ENCODE measurements at places on chromosomes 12 and 14.

DNA sequence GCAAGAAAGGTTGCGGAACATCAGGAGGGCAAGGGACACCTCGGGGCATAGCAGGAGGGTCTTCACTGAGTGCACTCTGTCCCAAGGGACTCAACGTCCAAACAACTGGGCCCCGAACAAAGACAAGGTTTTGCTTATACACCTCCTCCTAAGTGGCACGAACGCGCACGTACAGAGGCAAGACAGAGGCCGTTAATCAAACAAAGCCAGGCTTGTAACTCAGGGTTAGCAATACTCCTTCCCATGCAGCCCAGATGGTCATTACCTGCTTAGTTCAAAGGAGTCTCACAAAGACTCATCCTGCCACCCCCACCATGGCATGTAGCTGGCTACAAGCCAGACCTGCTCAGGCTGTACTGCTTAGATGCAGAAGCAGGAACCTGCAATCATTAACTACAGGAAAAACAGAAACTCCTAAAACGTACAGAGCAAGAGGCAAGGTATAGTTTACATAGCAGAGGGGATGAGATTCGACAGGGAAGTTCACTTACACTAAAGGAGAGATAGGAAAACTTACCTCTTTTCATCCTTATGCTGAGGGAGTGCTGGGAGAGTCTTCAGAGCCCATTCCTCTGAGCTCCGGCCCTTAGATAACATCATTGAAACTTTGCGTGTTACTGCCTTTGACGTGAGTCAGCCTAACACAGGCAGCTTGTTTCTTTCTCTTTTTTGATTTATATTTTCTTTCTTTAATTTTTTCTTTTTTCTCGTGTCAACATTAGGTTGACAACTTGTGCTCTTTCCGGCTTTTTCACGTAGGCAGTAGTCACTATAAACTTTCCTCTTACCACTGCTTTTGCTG is 1319.1 kb downstream of the TMEM121 start:
- no peak for DNase-seq

DNA sequence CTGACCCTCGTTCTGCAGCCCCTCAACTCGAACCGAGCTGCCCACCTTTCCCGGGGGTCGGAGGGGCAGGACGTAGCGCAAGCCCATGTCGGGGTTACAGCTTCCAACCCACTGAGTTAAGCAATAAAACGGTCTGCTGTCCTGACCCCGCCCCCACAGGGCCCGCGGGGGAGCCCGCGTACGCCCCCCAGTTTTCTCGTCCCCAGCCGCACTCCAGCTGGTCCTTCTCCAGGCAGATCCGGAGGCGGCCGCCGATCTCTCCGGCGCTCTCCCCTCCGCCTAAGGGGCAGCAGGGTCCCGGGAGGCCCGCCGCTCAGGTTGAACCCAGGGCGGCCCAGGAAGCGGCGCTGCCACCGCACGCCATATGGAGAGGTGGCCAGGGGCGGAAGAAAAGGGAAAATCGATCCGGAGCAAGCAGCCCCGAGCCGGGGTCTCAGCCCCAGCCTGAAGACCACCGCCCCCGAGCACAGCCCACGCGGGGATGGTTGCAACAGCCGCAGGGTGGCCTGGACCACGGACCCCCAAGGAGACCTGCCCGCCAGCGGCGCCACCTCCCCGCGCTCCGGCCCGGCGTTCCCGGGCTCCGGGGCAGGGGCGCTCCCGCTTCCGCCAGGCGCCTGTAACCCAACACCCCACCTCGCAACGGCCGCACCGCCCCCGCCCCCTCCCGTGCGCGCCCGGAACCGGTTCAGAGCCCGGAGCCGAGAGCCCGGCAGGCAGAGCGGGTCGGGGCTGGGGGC is 760 bp downstream of the ACTN1 start:
- no peak for DNase-seq

- DNase-seq, result no peak
Observed at GRCh38 chr12:63318313-63318712, 167.3 kb upstream of the AVPR1A start.

GRCh38 chr12:90301561-90302133 is 593.0 kb upstream of the ATP2B1 start:
- DNase-seq, result no peak

DNA sequence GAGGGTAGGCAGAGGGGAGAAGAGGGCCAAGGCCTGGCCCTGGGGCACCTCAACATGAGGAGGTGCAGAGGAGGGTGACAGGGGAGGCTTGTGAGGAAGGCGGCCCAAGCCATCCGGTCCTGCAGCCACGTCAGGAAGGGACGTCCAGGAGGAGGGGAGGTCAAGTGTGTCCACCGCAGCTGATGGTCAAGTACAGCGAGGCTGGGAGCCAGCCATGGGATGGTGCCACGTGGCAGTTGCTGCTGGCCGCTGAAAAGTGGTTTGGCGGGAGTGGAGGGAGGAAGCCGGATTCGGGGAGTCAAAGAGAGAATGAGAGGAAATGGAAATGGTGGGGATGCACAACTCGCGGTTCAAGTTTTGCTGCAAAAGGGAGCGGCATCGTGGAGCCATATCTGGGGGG is 41.2 kb downstream of the PRIMA1 start:
- DNase-seq, result no peak

- no peak for DNase-seq
Observed at GRCh38 chr14:88164906-88165534, 158.0 kb downstream of the KCNK10 start.

Measured in AG04450 (cell line).